NCI-H446 (cell line): ENCODE measurements at places on chromosomes 16 and 17.
A peak's percentile ranks its signal among the peaks of the same experiment; 100 is the strongest.

GRCh38 chr16:77434022-77434529 is 758 bp downstream of the ADAMTS18 start:
- no peak for DNase-seq

DNA sequence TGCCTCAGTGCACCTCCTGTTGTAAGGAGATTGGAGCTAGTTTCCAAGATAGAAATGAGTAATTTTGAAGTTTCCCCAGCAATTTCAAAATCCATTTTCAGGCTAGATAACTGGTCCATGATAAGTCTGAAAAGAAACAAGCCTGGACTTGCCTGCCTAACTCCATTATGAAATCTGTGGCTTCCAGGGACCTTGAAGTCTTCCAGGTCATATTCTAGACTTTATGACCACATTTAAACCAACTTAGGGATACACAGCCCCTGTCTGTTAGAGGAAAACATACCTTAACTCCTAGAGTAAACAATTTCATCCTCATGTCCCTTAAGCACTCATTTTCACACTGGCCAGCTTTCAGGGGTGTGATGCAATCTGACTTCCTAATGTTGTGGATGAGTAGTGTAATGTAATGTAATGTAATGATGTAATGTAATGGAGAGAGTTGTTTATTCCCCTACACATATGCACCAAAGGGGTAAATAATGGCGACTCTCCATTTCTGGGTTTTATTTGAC is 96.7 kb upstream of the FAM20A start:
- DNase-seq = no peak

DNA sequence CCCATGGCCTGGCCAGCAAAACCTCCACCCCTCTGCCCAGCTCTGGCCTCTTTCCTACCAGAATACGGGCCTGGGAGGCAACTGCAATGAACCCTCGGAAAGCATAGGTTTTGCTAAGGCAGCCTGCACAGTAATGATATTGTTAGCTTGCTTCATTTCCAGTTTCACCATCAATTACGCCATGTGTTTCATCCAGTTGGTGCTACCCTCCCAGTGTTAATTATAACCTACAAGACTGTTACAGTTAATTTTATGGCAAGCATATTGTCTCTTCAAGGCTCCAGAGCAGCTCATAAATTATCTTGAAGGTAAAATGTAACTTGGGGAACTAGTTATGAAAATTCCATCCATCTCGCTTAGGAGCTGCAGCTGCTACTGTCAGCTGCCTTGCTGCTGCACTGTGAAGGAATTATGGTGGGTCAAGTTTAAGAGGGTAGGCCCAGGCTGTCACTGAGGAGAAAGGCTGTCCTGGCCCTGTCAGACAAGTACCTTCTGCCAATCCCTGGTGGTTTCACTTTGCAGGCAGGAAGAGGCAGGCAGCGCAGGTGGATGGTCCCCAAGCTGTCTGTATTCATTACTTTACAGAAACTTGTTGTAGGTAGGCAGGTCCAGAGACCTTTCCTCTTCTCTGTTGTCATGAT is 242.9 kb downstream of the FTO start:
- no peak for DNase-seq

DNA sequence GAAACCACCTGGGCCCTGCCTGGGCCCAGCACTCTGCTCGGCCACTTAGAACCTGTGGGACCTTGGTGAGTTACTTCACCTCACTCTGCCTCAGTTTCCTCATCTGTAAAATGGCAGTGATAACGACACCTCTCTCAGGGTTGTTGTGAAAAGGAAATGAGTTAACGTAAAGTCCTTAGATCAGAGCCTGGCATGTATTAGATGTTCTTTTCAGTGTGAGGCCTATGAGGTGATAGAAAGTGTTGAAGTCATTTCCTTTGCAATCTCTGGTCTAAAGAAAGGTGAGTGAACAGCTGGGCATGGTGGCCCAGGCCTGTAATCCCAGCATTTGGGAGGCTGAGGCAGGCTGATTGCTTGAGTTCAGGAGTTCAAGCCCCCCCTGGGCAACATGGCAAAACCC is 51.7 kb upstream of the LGALS9 start:
- DNase-seq = no peak

- DNase-seq = no peak
These were observed 280.1 kb upstream of the MON1B start for GRCh38 chr16:76910931-76911330.

- DNase-seq = no peak
These were observed 6.2 kb downstream of the STXBP4 start for GRCh38 chr17:54974759-54975158.

- no peak for DNase-seq
These were observed 985 bp upstream of the SLFN12 start for GRCh38 chr17:35433075-35433894.

DNA sequence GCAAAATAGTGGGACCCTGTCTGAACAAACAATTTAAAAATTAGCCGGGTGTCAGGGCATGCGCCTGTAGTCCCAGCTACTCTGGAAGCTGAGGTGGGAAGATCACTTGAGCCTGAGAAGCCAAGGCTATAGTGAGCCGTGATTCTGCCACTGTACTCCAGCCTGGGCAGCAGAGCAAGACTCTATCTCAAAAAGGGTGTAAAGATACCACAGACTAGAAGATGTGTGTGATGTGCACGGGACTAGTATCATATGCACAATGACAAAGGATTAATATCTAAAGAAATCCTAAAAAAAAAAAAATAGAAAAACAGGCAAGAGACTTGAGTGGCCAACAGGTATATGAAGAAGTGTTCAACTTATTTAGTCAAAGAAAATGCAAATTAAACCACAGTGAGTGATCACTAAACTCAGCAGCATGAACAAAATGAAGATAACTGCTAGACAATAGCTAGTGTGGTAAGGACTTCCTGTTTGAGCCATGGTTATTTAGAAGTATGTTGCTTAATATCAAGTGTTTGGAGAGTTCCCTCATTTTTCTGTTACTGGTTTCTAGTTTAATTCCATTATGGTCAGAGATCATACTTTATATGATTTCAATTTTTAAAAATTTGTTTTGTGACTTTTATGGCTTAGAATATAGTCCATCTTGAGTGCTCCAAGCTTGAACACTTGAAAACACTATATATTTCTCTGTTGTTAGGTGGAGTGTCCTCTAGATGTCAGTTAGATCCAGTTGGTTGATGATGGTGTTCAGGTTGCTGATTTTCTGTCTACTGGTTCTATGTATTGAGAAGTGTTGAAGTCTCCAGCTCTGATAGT is 14.7 kb upstream of the SLX4 start:
- DNase-seq = no peak

DNA sequence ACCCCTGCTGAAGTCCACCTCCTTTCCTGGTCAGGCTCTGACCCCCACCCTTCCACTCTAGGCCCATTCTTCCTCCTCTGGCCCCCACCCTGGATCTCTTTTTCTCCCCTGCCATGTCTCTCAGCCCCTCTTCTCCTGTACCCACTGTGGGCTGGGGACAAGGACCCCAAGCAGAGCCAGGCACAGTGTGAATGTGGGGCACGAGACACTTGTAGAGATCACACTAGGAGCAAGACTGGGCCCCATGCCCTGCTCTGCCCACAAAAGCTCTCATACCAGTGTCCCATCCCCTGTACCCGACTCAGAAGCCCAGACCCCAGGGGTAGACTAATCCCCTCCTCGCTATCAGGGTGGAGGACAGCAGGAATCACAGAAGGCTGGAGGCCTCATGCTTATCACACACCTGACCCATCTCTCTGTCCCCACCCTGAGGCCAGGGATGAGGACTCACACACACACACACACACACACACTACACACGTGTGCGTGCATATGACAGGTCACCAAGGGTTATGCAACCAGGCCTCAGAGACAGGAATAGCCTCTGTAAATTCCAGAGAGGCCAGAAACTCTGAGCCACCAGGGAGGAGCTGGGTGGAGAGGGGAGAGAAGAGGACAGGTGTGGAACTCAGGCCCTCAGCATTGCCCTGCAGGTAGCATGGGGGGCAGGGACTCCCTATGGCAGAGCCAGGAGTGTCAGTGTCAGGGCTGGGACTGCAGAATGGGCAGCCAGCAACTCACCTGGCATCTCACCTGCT is 21.1 kb downstream of the ARHGAP27 start:
- no peak for DNase-seq

DNA sequence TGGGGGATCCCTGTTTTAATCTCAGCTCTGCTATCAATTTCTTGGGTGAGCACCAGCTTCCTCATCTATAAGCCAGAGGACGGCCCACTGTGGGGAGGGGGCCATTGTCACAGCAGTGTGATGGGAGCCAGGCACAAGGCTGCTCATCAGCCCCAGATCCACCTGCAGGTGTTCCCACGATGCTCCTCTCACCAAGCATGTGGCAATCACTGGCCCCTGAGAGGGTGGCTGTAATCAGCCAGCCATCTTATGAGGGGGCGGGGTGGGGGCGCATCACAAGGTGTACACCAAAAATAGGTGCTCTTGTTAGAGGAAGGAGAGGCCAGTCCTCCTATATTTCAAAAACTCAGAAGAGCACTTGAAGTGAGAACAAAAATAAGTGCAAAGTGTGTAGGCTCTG is 31.2 kb downstream of the HNF1B start:
- DNase-seq = no peak

GRCh38 chr16:13435873-13436474 is 484.0 kb upstream of the ERCC4 start:
- no peak for DNase-seq

DNA sequence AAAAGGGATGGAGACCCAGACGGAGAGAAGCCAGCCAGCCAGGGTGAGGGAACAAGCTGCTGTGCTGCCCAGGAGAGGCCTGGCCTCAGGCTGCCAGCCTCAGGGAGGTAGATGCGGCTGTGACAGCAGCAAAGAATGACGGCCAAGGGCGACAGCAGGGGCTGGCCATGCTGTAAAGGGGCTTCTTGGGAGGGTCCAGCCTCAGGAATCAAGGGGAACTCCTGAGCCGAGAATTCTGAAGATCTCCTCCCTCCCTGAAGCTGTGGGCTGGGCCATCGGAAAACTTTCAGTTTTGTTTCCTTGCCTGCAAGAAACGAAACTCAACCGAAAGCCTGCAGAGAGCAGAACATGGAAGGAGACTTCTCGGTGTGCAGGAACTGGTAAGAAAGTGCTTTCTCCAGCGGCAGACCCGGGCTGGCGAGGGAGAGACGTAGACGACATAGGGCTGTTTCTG is at the start of gene XAF1:
TSS of gene XAF1 (plus strand) at position 316 of the 454 bp plus-strand sequence. CDS start at position 349, 33 bp downstream.
- DNase-seq = no peak

DNA sequence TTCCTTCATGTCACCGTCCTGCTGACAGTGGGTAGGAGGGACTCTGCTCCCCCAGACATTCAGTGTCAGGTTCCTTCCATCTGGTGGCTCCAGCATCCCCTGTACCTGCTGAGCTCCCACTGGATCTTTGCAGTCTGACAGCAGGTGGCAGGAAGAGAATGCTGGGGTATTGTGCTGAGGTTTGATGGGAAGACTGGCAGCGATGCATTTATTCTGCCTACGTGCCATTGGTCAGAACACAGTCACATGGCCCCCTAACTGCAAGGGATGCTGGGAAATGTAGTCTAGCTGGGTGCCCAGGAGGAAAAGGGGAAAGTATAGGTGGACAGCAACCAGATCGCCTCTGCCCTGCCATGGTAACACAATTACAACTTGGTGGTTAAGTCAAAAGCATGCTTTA is 44.4 kb downstream of the IRX3 start:
- DNase-seq = no peak

DNA sequence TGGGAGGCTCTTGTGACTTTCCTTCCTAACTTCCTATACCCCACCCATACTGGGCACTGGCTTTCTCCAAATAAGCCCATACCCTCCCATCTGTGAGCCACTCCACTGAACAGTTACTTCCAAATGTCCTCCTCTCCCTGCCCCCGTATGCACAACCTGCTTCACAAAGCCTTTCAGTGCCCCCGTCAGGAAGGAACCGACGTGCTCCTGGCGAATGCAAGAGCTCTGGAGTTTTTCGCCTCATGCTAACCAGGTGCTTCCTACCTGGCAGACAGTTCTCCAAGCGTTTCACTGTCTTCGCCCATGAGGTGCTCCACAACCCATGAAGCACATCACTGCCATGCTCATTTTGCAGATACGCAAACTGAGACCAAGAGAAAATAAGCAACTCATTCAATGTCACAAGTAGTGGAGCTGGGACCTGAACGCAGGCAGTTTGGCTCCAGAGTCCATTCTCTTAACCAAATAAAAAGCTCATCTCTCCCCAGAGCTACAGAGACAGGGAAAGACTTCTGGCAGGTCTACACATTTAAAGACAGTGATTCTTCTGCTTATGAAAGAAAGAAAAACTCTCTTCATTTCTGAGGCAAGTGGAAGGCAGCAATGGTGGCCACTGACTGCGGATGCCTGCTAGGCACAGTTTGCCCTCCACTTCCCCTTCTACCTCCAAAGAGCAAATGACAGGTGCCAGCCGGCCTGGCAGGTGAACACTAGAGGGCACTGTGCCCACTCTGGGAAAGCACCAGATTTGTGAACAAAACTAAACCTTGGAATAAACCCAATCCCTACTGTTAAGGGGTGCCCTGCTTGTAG is 23.8 kb downstream of the SPHK1 start:
- peak; percentile 65 for DNase-seq

GRCh38 chr17:79595471-79595870 is 15.4 kb downstream of the RBFOX3 start:
- DNase-seq = peak; percentile 80

DNA sequence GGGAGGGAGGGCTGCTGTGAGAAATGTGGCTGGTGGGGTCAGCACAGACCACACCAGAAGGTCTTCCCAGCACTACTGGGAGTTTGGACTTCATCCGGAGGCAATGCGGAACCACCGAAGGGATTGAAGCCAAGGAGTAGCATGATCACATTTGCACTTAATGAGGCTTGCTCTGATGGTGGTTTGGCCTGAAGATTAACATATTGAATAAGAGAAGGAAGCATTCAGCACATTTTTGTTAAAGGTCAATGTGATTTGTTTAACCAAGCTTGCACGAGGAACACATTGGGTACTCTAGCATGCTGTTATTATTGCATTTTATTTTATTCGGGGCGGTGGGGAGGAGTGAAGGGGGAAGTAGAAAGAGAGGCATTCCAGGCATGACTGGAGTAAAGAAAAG is 378.6 kb downstream of the UTP18 start:
- peak; percentile 55 for DNase-seq

GRCh38 chr17:36632916-36633771 is 31.8 kb downstream of the MRM1 start:
- no peak for DNase-seq

DNA sequence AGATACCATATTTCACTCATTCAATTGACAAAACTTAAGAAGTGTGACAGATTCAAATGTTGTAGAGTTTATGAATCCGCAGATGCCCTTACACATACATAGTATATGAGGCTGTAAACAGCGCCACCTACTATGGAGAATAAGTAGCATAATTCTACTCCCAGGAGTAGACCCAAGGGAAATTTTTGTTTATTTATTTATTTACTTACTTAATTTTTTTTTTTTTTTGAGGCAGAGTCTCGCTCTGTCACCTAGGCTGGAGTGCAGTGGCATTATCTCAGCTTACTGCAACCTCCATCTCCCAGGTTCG is 35.5 kb downstream of the GAN start:
- DNase-seq = no peak

DNA sequence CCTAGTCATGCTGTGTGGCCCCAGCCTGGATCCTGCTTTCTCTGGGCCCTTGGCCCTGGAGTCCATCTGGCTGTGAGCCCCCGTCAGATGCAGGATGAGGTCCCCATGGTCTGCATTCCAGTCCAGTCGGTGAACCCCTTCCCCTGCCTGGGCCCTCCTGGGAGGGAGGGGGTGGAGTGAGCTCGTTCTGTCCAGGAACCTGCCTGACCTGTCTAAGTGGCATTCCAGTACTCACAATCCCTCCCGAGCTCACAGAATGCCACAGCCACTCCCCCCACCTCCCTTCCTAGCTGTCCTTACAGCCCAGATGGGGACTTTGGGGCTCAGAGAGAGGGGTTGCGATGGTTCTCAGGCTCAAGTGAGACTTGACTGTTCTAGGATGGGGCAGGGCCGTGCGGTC is 15.5 kb downstream of the SPNS2 start:
- no peak for DNase-seq

- no peak for DNase-seq
These were observed 226.5 kb downstream of the SLC39A11 start for GRCh38 chr17:72865954-72866353.
